ENCODE measurements at places on chromosomes 13 and 19.

GRCh38 chr13:26370553-26370952 is 116.6 kb downstream of the CDK8 start:
- no peak for DNase-seq

DNA sequence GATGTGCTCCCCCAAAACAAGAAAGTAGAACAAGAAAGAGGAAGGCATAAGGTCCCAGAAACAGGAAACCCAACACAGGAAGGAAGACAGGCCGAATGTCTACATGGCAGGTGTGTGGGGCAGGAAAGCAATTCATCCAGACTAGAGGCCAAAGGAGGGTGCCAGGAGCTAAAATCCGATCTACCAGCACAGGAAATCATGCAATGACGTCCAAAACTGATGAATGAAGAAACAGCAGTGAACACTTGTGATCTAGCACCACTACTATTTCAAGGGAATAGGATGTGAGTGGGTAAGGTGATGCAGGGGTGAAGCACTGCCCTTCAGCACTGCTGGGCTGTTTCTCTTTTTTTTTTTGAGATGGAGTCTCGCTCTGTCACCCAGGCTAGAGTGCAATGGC is 59.1 kb downstream of the DOCK9 start:
- no peak for DNase-seq

DNA sequence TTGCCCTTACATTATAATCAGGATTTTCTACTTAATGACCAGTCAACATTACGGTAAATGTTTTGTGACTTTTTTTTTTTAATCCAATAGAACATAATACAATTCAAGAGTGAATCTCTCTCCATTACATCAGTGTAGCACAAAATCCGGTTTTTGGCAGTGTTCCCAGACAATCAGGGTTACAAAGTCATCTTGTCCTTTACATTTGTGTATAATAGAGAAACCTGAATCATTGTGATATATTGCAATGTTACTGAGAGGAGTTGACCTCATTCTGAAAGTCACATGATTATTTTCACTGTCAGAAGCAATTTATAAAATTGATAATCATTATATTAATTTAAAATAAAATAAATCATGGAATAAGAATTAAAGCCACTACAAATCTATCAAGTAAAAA is 1346.0 kb upstream of the SPRY2 start:
- peak; percentile 16 for DNase-seq

GRCh38 chr13:24224232-24224680 is 63.7 kb downstream of the SPATA13 start:
- DNase-seq = no peak

DNA sequence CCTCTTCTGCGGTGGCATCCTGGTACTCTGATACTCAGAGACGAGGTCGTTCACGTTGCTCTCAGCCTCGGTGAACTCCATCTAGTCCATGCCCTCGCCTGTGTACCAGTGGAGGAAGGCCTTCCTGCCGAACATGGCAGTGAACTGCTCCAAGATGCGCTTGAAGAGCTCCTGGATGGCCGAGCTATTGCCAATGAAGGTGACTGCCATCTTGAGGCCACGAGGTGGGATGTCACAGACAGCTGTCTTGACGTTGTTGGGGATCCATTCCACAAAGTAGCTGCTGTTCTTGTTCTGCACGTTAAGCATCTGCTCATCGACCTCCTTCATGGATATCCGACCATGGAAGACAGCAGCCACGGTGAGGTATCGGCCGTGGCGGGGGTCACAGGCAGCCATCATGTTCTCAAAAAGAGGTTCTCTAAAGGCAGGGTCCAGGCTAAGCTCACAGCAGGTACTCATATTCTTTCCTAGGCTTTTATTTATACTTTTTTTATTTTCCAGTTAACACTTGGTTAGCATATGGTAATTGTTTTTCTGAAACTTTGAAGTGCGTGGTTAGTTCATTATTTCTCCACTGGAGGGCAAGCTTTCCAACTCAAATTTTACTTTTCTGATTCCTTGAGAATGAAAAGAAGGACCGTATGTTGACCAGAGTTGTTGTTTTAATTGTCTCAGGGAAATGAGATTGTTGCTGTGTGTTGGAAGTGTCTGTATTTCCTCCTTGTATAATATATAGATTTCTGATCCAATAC is 72.4 kb upstream of the RGCC start:
- DNase-seq = no peak

DNA sequence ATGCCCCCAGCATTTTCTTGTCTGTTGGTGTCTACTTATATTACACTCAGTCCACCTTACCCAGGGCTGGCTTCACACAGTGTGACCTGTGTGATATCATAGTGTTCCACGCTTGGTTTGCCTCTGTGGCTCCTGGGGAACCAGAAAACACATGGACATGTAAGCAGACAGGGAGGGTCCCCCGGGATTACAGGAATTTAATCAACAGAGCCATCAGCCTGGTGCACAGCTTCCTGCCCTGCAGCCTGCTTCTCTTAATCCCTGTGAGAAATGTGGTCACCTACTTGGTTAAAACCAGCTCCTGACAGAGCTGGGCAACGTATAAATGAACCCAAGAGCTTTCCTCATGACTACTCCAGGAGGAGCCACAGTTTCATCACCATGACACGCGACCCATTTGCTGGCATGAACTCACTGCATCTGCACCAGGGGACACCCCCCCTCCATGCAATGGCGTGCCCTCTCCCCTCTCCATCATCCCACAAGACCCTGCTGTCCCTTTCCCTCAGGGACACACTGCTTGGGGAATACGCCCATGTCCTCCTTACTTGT is 152.1 kb downstream of the UQCRFS1 start:
- no peak for DNase-seq

DNA sequence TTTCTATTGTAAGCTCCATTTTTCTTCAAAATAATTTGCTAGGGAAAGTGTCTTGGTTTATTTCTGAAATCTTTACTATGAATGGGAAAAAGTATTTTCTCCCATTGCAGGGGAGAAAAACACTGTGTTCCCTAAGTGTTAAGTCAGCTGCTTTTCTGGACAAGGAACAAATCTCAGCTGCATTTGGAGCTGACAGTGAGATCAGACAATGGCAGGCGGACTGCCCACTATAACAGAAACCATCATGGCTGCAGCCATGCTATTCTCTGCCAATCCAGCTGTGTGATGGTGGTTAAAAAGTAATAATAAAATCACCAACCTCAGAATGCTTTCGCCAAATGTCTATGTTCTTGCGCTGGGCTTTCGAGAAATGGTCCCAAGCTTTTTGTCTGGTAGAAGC is 302.7 kb downstream of the DNAJC15 start:
- DNase-seq = no peak

DNA sequence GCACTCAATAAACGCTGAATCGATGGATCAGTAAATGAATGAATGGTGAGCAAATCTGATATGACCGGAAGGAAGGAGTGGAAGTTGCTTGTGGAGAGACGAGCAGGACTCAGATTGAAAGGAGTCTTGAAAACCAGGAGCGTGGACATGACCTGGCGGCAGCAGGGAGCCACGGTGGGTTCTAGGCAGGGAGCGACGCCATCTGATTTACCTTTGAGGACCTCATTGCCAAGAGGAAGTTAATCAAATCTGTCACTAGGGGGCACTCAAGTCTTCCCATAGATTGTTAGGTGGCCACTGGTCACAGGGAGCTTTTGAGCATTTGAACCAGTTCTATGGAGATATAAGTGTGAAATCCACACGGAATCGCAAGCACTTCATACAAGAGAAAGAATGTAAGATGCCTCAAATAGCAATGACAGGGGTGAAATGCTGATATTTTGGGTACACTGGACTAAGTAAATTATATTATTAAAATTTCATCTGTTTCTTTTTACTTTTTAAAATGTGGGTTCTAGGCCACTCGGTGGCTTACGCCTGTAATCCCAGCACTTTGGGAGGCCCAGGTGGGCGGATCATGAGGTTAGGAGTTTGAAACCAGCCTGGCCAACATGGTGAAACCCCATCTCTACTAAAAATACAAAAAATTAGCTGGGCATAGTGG is 9.2 kb upstream of the FBN3 start:
- DNase-seq = peak; percentile 86

GRCh38 chr13:26601669-26602068 is 44.2 kb downstream of the WASF3 start:
- peak; percentile 57 for DNase-seq

DNA sequence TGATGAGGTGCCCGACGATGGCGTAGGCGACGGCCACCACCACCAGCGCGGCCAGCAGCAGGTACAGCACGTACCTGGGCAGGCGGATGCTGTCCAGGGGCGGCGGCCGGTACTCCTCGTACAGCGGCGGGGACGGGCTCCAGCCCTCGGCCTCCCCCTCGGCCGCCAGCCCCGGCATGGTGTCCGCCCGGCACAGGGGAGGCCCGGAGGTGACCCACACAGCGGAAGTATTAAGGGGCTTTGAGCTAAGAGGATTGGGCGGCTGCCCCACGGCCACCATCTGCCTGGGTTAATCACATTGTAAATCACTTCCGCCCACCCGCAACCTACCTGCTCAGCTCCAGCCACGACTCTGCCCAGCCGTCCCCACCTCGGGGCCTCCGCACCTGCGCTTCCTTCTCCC is at the start of gene SMIM44:
TSS of gene SMIM44 (minus strand) at position 216 of the 403 bp plus-strand sequence. CDS start at position 178, 38 bp downstream.
- no peak for DNase-seq

GRCh38 chr13:67099494-67099893 is 130.6 kb downstream of the PCDH9 start:
- DNase-seq = no peak

DNA sequence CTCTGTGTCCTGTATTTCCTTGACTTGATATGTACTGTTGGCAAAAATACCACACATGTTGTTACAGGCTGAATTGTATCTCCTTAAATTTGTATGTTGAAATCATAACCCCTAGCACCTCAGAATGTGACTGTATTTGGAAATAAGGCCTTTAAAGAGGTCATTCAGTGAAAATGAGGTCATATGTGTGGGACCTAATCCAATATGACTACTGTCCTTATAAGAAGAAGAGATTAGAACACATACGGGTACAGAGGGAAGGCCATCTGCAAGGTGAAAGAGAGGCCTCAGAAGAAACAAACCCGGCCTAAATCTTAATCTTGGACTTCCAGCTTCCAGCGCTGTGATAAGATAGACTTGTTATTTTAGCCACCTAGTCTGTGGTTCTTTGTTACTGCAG is 202.5 kb downstream of the NUFIP1 start:
- no peak for DNase-seq

- no peak for DNase-seq
These were observed 25.0 kb downstream of the ELL start for GRCh38 chr19:18496980-18497256.

- DNase-seq = peak; percentile 57
These were observed 7.5 kb upstream of the LRFN1 start for GRCh38 chr19:39328046-39328705.

GRCh38 chr13:61029064-61029463 is 386.6 kb downstream of the PCDH20 start:
- DNase-seq = no peak

GRCh38 chr19:53849237-53849676 is 18.4 kb upstream of the MYADM start:
- DNase-seq = peak; percentile 98

- DNase-seq = no peak
These were observed 30.0 kb upstream of the MBNL2 start for GRCh38 chr13:97192166-97192565.

DNA sequence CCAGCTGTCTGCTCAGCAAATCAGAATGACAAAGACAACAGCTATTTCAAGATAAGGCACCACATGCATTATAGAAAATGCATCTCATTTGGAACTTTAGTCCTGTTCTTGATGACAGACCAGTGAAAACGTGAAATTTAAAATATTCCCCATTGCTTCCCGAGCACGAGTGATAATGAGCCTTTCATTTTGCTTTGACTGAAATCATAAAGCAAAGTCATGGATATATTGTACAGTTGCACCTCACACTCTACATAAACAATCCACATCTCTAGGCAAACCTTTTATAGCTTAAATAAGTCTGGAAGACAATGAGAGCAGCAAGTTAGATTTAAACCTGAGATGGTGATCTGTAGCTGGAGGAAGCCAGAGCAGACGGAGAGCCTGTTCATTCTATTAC is 79.1 kb downstream of the FAM216B start:
- no peak for DNase-seq

DNA sequence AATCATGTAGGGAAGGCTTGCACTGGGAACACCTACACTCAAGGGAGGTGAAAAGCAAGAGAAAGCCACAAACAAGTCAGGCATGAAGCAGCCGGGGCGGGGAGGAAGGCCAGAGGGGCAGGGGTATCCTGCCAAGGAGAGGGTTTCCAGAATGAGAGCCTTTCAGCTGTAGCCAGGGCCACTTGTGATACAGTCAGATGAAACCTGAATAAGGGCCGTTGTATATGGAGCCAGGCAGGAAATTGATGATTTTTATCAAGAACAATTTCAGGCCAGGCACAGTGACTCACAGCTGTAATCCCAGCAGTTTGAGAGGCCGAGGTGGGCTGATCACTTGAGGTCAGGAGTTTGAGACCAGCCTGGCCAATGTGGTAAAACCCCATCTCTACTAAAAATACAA is 4.4 kb downstream of the TRPM4 start:
- DNase-seq = no peak

- no peak for DNase-seq
These were observed 43.2 kb downstream of the CCNA1 start for GRCh38 chr13:36475468-36475867.

- no peak for DNase-seq
These were observed 3.3 kb downstream of the CSNK1G2 start for GRCh38 chr19:1944088-1944915.

DNA sequence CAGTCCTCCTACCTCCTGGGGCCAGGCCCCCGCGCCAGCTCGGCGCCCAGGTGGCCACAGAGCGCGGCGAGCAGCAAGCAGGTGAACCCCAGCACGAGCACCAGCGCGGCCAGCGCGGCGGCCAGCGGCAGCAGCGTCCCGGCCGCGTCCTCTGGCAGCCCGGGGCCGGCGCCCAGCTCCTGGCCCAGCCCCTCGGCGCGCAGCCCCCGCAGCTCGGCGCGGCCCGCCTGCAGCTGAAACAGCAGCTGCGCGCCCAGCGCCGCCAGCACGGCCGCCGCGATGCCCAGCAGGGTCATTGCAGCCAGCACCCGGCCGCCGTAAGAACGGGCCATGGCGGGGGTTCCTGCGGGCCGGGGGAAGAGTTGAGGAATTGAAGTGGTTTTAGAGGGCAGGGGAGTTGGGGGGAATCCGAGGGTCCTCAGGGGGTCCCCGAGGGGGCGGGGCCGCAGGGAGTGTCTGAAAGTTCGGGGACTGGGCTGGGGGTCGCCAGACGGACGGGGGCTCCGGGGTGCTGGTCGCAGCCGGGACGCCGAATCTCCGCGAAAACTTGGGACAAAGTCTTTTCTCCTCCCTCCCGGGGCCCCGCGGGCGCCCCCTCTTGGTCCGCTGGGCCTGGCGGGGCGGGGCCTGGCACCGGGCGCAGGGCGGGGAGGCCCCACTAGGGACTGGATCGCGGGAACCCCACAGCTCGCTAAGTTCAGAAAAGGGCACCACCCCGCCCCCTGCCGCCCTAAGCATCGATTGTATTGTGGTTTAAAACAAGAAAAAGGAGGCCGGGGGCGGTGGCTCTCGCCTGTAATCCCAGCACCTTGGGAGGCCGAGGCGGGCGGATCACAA is at the start of gene TMEM221:
TSS of gene TMEM221 (minus strand) at position 538 of the 837 bp plus-strand sequence. CDS start at position 332, 206 bp downstream.
- DNase-seq = no peak

GRCh38 chr13:23356368-23356767 is 77.1 kb downstream of the SACS start:
- DNase-seq = no peak

All from A172 (cell line).